ENCODE measurements at places on chromosomes 6 and 20. TPM values are rescaled to one million over a fixed set of nuclear protein-coding genes. Genes with fewer than 3 reads are reported as not detected.

Gene MAS1
- total RNA-seq = not detected

Gene CLIC5
- total RNA-seq = 3.8 TPM

Gene PTPRT
- not detected for total RNA-seq

GRCh38 chr6:89139509-89140346 is 6.1 kb upstream of the PM20D2 start:
- DNase-seq = no peak

GRCh38 chr6:127937102-127937501 is 36.2 kb upstream of the THEMIS start:
- no peak for DNase-seq

DNA sequence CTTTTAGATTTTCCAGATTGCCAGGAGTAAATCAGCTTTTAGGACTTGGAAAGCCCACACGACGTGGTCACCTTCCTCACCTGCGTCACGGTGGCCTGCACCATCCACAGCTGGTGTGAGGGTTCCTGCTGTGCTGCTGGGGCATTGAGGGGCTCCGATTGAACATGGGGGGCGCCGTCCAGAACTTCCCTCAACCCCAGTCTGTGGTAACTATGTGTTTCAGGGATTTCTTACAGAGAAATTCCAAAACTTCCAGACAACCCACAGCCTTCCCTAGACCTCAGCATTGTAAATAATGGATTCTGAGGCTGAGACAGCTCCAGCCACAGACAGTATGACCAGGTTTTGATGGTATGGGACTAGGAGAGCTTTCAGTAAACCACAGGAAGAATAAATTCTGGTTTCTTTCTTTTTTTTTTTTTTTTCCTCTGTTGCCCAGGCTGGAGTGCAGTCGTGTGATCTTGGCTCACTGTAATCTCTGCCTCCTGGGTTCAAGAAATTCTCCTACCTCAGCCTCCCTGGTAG is 46.7 kb upstream of the IRF4 start:
- DNase-seq = no peak

GRCh38 chr6:159038914-159039884 is 5.6 kb downstream of the TAGAP start:
- peak; percentile 79 for DNase-seq

DNA sequence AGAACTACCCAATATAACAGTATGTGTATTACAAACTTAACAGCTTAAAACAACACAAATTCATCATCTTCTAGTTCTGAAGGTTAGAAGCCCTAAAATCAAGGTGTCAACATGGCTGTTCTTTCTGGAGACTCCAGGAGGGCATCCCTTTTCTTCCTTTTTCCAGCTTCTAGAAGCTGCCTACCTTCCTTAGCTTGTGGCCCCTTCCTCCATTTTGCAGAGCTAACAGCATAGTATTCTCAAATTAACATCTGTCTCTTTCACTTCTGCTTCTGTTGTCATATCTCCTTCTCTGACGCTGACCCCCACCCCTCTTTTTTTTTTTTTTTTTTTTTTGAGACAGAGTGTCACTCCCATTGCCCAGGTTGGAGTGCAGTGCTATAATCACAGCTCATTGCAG is 52.8 kb upstream of the AKIRIN2 start:
- no peak for DNase-seq

- DNase-seq = no peak
Observed at GRCh38 chr6:43921039-43921438, 151.0 kb downstream of the VEGFA start.

GRCh38 chr6:163733061-163733460 is 318.5 kb downstream of the QKI start:
- no peak for DNase-seq

DNA sequence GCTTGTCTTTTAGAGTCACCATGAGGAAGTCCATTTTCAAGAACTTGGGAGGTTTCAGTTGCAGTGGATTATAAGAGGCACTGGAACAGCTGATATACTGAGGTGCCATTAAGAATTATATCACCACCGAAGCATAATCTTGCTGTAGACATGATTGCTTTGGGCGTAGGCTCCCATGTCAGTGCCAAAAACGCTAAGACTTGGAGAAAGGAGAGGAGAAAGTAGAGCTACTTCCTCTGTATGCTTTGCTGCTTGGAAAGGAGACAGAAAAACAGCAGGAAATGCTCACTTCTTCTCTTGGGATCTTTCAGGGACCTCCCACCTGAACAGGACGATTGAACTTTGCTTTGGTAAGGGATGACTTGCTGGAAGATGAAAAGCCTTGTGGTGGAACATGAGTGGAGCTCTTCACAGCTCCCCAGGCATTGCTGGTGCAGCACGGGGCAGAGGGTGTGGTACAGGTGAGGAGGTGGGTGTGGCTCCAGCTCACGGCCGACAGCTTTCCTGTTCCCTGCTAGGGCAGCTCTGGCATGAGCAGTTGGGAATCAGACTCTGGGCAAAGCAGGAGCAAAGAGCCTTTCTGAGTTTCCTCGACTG is 190.4 kb upstream of the JAG1 start:
- no peak for DNase-seq

DNA sequence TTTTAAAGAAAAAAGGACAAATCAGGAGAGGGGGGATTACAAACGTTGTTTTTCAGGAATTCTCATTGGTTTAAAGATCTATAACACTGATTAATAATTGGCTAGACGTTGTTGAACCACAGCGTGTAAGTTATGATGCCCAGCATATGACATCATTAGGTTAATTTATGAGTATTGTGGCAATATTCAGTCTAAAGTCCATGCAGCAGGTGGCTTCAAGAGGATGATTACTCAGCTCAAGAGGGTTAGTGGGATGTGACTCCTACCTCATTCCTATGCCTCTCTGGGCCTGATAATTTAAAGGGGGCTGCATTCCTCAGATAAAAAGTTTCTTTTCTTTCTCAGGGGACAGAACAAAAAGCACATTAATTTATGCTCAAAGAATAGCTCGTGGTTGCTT is 1309.0 kb downstream of the EPHA7 start:
- no peak for DNase-seq

DNA sequence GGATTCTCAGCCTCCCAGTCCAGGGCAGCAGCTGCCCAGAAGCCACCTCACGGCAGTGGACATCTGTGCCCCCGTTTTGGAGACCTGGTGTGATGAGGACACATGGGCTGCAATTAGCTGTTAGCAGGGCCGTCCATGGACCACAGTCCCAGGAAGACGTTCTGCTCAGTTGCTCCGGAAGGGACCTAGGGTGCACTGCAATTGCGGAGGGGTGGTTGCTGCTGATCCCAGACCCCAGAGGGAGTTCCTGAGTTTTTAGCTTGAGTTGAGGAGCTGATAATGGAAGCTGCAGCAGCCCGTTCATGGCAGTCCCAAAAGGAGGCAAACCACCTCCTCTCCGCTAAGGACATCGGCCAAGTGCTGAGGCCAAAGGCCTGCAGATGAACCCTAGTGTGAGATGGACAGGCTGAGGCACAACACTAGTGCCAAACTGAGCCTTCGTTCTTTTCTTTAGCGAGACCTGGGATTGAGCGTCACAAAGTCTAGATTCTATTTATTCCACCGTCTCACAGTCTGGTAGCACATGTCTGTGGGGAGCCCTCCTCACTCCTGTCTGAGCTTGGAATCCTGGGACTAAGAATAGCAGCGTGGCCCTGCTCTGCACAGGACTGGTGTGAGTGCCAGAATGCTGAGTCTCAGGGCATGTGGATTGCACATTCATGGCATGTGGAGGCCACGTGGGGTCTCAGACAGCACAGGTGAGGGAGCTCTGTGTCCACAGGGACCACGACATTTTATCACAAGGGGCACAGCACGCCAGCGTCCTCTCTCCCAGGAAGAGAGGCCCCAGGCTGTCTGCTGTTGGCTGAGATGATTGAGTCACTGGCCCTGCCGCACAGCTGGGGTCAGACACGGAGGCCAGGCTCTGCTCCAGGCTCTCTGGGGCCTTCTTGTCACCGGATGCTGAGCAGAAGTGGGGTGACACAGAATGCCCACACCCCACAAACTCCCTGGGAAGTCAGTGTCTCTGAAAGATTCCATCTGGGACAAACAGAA is 113.4 kb downstream of the PSMB1 start:
- DNase-seq = peak; percentile 57

- DNase-seq = peak; percentile 87
Observed at GRCh38 chr6:37239950-37240713, 17.4 kb upstream of the TBC1D22B start.

GRCh38 chr6:5173810-5174209 is 86.9 kb downstream of the LYRM4 start:
- no peak for DNase-seq

GRCh38 chr6:13146442-13146841 is 181.9 kb downstream of the TBC1D7 start:
- DNase-seq = no peak

GRCh38 chr20:14299831-14300230 is 37.6 kb downstream of the FLRT3 start:
- DNase-seq = no peak

DNA sequence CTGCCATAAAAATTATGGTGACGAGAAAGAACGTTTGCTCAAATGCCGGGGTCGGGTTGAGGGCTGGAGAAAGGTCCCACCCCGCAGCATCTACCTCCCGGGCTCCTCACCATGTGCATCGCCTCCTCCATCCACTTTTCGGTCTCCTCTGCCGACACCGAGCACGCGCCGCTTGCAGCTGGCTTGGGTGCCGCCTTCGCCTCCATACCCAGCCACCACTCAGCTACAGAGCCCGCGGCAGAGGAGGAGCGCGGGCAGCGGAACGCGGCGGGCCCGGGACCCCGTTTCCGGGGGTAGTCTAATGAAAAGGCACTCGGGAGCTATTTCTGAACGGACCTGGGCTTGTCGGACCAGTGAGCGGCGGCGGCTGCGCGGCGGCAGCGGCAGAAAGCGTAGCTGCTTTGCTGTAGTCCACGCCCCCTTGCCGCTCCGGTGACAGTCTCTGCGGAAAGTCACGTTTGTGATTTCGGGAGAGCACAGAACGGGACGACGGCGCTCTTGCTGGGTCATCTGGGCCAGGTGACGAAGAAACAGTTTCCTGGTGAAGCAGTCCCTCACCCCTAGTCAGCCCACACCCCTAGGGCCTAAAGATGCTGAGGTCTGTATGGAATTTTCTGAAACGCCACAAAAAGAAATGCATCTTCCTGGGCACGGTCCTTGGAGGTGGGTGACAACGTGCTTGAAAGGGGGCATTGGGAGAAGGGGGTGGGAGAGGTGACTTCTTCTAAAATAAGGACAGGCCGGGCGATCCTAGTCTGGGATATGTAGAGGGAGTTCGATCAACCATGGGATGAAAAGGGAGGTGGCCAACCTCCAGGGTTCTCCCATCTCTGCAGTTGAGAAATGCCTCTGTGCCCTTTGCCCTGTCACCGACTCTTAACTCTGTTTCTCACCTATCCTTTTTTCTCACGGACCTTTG is at the start of the genes ADAT2 and PEX3:
ADAT2 (minus strand) TSS at position 243 of the 919 bp plus-strand sequence; CDS start at position 206, 37 bp downstream.
PEX3 (plus strand) TSS at position 353 of the 919 bp plus-strand sequence; CDS start at position 591, 238 bp downstream.
- peak; percentile 93 for DNase-seq

DNA sequence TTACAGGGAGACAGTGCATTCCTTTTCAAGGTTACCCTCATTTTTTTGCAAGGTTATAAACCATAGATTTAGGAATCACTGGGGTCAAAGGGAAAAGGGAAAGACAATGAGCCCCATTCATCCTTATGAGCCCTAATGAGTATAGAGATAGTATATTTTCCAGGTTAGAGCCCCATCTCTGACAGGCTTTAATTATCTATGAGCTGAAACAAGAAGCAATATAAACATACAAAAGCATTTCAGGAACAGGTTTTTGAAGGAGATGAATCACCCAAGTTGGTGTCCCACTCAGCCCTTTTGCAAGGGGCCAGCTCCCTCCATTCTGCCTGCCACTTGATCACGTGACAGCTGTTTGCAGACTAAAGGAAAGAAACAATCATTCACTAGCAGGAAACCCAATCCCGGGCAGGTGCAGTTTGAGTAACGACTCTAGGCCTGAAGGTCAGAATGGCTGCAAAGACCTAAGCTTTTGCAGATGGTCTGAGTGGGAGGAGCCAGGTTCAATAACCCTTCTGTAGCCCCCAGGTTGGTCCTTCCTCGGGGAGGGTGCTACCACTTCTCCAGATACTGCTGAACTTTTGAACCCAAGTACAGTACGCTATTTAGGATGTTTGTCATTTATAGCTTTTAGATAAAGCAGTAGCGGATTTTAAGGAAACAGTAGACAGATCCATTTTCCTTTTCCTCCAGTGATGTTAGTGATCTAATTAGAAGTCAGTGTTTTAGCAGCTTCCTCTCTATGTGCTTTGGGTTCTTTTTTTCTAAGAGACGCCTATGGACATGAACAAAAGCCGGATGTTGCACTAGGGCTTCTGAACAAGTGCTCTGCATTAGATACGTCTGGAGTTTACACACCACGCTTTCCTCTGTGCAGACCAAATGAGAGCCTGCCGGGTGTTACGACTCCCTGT is 253.2 kb downstream of the SOX4 start:
- no peak for DNase-seq

DNA sequence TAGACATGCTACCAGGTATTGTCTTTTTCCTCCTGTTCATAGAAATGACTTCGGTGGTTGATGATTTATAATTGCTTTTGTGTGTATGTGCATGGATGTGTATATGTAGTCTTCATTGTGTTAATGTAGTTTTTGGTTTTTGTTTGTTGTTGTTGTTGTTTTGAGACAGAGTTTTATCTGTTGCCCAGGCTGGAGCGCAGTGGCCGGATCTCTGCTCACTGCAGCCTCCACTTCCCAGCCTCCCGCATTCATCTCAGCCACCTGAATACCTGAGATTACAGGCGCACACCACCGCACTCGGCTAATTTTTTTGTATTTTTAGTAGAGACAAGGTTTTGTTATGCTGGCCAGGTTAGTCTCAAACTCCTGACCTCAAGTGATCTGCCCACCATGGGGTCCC is 75.2 kb downstream of the HFE start:
- DNase-seq = no peak
